ENCODE measurements at places on chromosomes 11 and 22.

DNA sequence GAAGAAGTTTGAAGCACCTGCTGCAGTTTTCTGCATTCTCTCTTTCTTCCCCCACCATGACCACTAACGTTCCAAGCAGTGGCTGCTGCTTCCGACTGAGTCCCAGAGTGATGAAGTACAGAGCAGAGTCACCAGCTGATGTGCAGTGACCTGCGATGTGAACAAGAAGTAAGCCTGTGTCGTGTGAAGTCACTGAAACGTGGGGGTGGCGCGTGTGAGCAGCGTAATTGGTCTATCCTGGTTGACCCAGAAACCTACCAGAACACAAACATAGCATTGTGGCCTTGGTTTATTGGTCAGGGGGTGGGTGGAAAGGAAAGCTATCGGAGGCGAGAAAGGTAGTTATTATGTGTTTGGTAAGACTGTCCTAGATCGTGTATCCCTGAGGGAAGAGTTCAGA is 3.5 kb downstream of the KRTAP5-7 start:
- no peak for DNase-seq

GRCh38 chr11:123671534-123671933 is 17.1 kb upstream of the SCN3B start:
- no peak for DNase-seq

GRCh38 chr11:45176996-45177395 is 30.6 kb downstream of the PRDM11 start:
- DNase-seq, result no peak

- DNase-seq, result no peak
Measured at GRCh38 chr11:2813141-2813908, 72.2 kb downstream of the CDKN1C start.

DNA sequence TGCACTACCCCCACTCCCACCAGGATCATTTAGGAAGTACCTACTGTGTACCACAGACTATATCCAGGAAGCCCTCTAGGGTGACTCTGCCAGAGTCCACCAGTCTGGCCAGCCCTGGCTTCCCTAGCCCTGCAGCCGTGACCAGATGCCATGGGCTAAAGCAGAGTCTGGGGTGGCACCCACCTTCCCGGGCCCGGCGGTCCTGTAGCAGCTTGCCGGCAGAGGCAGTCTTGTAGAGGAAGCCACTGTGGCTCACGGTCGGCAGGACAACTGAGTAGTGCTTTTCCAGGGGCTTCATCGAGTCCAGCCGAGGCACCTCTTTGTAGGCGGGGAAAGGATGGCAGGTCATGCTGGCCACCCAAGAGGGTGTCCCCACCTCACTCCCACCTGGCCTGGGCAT is 27.2 kb upstream of the PDE2A start:
- DNase-seq, result no peak

DNA sequence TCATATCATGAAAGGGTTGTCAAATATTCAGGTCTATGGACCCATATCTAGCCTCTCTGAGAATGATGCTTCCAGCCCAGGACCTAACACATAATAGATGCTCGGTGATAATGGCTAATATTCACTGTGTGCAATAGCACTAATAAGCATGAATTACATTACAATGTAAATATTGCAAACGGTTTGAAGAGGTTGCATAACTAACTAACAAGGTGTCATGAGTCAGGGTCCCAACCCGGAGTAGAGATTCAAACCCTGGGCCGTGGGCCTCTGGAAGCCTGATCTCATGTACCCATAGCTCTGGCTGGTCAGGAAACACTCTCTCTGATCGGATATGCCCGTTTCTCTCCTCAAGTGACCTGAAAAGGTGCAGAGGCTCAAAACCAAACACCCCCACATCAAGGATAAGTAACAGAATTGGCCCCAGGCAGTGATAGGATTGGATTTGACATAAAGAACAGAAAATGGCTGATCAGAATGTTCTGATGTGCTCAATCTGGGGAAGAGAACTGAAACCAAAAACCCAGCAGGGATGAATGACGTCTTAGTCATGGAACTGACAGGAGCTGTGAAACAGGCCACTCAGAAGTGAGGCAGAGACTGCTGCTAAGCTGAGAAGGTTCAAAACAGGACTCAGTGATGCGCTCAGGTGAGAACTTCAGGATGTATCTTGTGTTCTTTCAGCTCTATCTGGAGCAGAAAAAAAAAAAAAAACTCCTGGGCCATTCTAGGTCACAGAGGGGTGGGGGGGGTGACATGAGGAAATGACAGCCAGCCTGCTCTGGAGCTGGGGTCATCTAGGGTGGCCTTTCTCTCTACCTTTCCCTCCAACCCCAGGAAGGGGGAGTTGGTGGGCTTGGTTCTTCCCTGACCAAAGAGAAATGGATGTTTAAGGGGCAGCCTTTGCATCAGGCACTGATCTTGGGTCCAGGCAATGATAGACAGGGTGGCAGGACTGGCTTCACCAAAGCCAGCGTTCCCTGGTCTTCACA is 6.6 kb upstream of the KCTD17 start:
- DNase-seq, result no peak

DNA sequence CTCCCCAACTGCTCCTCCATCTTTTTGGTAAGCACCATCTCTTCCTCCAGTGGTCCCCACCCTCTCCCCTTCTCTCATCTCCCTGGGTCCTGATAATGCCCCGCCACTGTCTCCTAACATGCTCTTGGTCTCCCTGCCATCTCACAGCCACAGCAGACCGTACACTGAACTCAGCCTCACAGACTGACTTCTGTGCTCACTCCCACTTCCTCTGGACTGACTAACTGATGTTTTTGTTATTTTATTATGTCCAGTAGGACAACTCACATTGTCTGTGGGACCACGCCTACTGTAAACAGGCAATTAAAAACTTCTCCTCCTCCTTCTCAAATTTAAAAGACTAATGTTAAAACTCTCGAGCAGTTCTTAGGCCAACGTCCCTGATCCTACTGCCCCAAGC is 2.6 kb upstream of the GNAZ start:
- no peak for DNase-seq

DNA sequence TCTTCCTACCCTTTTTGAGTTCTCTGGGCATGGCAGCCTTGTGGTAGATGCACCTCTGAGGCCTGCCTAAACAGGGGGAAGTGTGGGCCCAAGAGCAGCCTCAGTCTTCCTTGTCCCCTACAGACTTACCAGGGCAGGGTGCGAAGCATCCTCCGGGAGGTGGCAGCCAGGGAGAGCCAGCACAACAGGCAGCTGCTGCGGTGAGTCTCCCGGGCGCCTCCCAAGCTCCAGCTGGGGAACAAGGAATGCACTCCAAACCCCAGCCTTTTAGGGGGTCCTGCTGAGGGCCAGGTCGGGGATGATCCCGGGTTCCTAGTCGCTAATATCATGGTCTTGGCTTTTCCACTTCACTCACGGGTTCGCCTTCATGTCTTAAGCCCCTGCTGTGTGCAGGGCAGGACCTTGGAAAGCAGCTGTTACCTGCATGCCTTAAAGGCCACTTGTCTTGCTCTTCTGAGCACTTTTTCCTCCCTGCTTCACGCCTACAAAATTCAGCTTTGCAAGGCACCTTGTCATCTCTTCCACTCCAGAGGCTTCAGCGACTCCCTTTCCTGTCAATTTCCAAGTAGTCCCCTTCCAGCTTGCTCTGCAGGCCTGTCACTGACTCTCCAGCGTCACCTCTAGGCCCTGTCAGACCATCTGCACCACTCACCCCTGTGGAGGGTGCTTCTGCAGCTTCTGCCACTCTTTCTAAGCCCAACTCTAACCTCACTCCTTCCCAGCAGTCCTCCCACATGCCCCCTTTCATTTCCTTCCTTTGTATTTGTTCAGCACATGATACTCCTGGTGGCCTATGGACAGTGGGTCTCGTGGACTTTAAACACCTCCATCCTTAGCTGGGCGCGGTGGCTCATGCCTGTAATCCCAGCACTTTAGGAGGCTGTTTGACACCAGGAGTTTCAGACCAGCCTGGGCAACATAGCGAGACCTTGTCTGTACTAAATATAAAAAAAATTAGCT is 57.0 kb downstream of the PISD start:
- DNase-seq, result no peak

GRCh38 chr22:31752096-31752847 is 1.5 kb upstream of the DEPDC5 start:
- no peak for DNase-seq
